ENCODE measurements at places on chromosomes 16 and 17.

DNA sequence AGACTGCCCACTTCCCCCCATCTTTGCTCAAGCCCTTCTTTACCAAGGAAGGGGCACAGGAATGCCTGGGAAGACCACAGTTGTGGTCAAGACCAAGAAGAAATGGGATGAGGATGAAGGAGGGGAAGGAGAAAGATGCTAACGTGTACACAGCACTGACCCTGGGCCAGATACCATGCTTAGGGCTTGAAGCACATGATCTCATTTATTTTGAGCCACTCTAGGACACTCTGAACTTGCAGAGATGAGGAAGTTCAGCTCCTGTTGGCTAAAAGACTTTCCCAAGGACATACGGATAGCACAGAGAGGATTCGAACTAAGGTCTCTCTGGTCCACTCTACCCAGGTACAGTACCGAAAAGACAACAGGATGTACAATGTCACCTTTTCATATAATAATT is 42.6 kb downstream of the PIK3R5 start:
- DNase-seq: no peak

GRCh38 chr17:59365383-59365981 is 34.0 kb downstream of the YPEL2 start:
- peak; percentile 42 for DNase-seq

- peak; percentile 9 for DNase-seq
Observed at GRCh38 chr16:70700101-70701020, 14.5 kb upstream of the MTSS2 start.

DNA sequence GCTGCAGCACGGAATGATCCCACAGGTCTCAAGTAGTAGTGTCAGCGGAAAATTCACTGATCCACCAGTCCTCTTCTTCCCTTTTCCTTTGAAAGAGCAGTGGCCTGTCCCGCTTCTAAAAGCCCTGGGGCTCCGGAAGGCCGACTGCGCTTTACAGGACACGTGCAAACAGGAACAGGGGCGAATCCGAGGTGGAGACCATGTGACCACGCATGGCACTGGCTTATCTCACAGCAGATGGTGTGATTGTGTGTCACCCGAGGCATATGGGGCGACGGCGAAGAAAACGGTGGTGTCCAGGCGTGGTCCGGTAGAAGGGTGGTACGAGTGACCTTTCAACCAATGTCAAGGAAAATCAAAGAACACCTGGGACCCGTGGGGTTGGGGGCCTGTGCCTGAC is 12.0 kb upstream of the KCNJ18 start:
- DNase-seq: no peak

DNA sequence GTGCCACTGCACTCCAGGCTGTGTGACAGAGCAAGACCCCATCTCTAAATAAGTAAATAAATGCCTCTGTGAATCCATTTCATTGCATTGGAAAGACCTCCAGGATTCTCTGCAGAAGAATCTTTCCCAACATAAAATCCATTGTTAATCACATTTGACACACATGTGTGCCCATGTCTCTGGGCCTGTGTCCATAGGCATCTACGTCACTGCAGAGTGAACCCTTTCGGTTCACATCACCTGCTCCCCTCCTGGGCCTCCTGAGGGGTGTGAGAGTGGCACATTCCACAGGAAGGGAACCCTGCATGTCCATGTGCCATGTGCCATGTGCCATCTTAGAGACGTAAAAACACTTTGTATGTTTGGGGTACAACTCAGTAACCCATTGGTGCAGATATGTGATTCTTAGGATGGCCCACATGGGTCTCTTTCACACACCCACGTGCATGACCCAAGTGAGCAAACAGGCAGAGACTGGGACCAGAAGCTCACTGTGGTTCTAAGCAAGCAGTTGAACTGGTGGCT is 427.5 kb downstream of the MAF start:
- no peak for DNase-seq

DNA sequence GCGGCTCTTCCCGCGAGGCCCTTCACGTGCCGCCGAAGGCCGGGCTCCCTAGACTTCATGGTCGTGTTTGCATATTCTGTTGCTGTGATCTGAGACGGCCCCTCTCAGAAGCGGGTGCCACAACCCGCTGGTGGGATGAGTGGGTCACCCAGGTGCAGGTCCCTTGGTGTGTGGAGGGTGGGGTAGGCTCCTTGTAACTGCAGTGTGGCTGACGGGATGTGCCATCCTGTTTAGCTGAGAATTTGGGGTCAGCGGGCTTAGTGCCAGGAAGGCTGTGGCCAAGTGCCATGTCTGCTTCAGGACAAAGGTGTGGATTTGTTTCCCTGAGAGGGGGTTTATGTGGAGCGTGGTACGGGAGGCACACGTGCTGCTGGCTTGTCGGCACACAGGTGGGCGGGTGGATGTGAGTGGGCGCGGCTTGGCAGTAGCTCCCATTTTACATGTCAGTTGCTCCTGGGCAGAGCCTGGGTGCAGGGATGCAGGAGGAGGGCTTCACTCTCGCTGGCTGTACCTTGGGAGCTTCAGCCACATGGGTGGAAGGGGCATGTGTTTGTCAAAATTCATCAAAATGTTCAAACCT is 9.2 kb upstream of the WFIKKN1 start:
- no peak for DNase-seq

DNA sequence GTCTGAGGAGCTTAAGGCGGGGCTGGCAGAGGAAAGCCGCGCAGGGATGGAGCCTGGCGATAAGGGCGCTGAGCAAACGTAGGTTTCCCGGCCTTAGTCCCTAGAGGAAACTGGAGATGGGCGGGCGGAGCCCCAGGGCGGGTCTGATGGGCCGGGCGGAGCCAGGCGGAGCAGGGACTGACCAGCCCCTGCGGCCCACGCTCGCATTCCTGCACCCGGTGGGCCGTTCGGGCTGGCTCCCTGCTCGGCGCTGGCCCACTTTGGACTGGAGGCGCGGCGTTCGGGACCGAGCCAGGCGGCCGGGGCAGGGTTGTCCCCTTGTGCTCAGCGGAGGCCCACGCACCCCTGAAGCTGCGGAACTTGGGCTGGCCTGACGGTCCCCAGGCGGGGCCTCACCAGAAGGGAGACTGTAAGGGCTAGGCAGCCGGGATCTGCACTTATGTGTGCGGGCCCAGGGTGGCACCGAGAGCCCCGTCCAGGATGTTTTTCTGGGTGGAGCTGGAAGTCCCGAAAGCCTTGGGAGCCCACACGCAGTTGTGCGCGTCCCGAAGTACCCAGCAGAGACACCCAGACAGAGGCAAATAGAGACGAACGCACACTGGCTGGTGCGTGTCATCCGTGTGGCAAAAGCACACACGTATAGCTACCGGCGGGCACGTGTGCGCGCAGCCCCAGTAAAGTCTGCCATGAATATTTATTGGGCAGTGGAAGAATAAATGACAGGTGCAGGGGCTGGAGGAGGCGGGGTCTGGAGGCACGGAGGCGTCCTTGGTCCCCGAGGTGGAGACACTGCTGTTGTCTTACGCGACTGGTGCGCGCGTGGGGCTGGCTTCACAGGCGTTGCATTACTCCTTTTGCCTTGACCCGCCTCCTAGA is 1.4 kb downstream of the PYDC1 start:
- DNase-seq: no peak

- no peak for DNase-seq
Observed at GRCh38 chr17:71628306-71628705, 492.5 kb upstream of the SOX9 start.

DNA sequence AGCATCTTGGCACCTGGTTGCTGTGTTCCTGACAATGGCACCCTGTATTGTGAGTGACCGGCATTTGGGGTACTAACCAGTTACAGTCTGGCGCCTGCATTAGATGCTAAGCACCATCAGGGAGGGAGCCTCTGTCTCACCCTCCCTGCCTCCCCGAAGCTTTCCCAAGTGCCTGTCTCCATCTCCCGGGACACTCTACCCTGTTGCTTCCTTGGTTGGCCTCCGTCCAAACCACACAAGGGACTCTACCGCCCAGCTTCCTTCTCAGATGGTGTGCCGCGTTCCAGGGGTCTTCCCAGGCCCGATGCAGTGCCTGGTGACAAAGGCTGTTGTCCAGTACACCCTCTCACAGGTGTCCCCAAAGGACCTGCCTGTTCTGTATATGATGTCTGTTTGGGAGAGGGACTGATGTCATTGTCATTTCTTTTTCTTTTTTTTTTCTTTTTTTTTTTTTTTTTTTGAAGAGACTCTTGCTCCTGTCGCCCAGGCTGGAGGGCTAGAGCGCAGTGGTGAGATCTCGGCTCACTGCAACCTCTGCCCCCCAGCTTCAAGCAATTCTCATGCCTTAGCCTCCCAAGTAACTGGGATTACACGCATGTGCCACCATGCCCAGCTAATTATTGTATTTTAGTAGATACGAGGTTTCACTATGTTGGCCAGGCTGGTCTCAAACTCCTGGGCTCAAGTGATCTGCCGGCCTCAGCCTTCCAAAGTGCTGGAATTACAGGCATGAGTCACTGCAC is 6.7 kb downstream of the SNN start:
- DNase-seq: peak; percentile 5

GRCh38 chr17:64679710-64680216 is 17.7 kb upstream of the SMURF2 start:
- no peak for DNase-seq

DNA sequence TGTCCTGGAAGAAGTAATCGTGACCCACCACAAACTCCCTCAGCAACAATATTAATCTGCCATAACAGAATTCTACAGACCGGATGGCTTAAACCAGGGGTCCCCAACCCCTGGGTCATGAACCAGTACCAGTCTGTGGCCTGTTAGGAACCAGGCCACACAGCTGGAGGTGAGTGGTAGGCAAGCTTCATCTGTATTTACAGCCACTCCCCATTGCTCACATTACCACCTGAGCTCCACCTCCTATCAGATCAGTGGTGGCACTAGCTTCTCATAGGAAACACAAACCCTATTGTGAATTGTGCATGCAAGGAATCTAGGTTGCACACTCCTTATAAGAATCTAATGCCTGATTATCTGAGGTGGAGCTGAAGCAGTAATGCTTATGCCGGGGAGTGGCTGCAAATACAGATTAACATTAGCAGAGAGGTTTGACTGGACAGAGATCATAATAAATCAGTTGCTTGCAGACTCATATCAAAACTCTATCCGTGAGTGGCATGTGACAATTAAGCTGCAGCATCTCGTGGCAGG is 74.5 kb downstream of the NOG start:
- no peak for DNase-seq

DNA sequence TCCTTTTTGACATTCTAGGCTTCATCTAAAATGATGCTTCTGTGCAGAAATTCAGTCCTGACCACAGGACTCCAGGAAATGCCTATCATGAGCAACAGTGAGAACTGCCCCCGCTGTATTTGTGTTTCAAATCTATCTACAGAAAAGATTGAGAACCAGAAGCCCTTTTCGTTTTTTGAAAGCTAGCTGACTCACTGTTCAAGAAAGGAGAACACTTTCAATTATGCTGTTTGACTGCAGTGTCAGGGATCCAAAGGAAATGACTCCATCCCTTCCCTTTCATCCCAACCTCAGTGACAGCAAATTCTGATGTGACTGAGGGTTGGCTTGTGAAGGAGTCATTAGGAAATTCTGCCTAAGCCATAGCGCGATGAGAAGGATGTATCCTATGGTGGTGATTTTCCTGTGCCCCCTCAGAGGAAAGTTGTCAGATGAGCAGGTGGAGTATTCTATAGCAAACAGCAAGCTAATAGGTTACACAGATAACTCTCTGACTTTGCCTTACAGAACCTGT is 622.3 kb downstream of the TMEM114 start:
- no peak for DNase-seq

DNA sequence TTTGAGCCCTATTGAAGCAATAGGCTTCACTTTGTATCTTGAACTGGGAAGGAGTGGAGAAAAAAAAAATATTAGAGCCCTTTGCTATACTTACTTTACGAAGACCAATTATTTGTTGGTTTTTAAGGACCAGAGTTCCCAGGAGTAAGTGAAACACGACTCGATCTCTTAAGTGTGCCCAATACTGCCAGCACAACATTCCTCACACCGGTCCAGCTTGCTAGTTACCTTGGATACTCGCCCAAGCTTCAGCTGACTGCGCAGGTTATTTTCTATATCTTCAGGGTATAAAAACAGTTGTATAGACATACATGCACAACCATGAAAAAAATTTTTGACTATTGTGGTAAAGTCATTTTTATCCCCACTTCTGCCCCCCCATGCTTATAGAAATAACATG is 72.1 kb downstream of the RPTOR start:
- DNase-seq: no peak

DNA sequence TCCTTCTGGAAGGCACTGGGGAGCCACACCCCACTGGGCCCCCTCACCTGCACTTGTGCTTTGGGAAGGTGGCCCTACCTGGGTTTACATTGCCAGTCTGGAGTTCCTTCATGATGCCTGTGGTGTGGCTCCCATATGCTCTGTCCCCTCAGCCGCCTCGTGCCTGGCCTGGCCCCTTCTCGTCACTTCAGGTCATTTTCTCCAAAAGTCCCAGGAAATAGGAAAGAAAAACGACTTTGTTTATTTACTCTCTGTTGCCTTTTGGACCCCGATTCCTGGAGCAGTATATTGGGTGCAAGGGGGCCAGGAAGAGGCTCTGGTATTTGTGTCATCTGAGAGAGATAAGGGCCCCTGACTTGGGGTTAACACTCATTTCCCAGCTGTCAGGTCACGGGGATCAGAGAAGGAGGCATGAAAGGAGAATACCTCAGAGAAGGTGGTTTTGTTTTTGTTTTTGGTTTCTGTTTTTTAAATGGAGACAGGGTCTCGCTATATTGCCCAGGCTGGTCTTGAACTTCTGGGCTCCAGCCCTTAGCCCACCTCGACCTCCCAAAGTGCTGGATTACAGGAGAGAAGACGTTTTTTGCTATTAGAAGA is 4.7 kb downstream of the SOCS3 start:
- no peak for DNase-seq

DNA sequence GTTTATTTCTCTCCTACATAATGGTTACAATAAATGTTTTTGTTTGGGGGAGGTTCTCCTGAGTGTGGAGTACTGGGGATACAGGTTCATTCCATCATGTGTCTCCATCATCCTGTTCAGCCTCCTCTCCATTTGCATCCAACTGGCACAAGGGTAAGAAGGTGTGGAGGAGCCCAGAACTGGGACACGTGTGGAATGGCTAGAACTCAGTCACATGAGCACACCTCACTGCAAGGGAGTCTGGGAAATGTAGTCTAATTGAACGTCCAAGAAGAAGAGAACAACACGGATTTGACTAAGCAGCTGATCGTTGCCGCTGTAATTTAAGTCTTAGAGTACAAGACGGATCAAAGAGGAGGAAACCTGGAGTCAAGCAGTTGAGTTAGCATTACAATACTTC is 6.1 kb downstream of the OR1A1 start:
- DNase-seq: no peak

GRCh38 chr17:4087911-4088693 is 54.7 kb downstream of the ZZEF1 start:
- no peak for DNase-seq
